Stimulated activated CD8-positive, alpha-beta memory T cell treated with anti-CD3 and anti-CD28 coated beads, Interleukin-4, amount 100 ng/mL, for 1 hour (primary cell): ENCODE measurements at places on chromosomes 2 and 18.

- DNase-seq, result no peak
Measured at GRCh38 chr2:199431746-199432213, 26.0 kb downstream of the SATB2 start.

GRCh38 chr2:64456293-64456692 is 2.3 kb downstream of the LGALSL start:
- no peak for DNase-seq

- no peak for DNase-seq
Measured at GRCh38 chr2:5984946-5985345, 292.8 kb downstream of the SOX11 start.

GRCh38 chr2:27086724-27087593 is at the start of gene KHK:
KHK (plus strand) TSS chr2:27086772; CDS start chr2:27087260, 488 bp downstream.
- DNase-seq, result no peak

- no peak for DNase-seq
Measured at GRCh38 chr2:18814387-18814786, 225.0 kb upstream of the NT5C1B start.

- no peak for DNase-seq
Measured at GRCh38 chr2:72889991-72890390, 2.8 kb downstream of the SPR start.

GRCh38 chr2:74373985-74374384 is 6.1 kb downstream of the DCTN1 start:
- no peak for DNase-seq

GRCh38 chr18:55289048-55289447 is 298.9 kb downstream of the TCF4 start:
- DNase-seq, result no peak

GRCh38 chr18:77014538-77014937 is 118.0 kb downstream of the MBP start:
- DNase-seq, result no peak

DNA sequence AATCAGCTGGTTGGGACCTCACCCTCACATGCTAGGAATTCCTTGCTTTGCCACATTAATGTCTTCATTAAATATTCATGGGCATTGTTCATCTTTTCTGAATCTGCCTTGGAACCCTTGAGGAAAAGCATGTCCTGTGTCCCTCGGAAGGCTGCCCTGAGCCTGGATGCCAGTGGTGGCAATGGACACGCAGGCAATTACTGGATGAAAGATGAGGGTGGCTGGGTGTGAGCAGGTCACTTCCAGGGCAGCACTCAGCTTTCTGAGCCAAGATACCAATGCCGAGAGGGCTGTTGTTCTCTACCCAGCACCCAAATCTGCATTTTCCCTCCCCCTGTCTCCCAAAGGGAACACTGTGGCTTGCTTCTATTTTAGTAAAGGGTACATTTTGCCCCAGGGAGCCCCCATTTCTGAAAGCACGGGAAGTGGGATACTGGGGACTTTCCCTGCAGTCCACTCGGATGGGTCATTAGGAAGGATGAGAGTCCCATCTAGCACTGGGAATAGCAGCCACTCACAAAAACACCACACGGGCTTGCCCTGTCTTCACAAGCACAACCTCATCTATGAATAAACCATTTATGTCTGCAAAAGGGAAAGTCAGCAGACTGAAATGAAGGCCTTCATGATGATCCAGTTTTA is 234.8 kb downstream of the SOX11 start:
- DNase-seq, result no peak

GRCh38 chr2:11578986-11579774 is 45.3 kb downstream of the GREB1 start:
- no peak for DNase-seq

DNA sequence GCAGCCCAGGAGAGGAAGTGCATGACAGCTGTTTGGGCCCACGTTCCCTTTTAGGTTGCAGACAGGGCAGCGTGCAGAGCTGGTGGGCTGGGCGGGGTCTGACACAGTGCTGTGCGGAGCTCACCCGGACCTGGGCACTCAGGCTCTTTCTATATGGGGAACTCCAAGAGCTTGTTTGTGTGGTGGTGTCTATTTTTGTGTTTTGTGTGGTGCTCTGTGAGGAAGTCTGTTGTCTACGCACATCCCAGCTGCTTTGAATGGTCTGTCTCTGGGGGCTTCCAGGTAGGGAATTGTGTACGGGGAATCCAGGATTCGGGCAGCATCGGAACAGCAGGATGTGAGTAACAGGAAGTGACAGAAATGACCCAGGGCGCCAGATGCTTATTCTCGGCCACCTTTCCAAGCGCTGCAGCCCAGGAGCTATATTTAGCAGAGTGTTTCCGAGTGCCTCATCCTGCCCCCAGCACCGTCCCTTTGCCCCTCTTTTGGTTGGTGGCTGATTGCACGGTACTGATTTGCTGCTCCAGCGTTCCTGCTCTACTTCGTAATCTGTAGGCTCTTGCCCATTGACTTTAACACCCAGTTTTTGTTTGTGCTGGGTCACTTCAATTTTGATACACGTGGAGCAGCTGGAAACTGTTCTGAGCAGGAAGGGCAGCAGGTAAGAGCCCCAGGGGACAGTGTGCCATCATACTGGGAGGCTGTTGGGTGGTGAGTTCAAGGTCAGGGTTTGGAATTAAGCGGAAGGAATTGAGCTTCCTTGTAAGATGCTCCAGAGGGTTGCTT is 64.7 kb downstream of the DGKD start:
- no peak for DNase-seq

DNA sequence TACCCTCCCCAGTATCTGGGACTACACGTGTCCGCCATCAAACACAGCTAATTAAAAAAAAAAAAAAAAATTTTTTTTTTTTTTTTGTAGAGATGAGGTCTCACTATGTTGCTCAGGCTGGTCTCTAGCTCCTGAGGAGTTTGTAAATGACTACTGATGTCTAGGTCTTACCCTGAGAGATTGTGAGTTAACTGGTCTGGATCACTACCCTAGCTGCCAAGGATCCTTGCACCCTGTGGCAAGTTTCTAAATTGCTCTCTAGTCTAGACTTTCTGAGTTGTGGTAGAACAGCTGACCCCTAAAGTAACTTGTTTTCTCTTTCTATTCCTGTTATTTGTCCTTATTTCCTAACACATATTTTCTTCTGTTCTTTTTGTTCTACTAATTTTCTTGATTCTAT is 44.5 kb downstream of the ABHD3 start:
- DNase-seq, result no peak

DNA sequence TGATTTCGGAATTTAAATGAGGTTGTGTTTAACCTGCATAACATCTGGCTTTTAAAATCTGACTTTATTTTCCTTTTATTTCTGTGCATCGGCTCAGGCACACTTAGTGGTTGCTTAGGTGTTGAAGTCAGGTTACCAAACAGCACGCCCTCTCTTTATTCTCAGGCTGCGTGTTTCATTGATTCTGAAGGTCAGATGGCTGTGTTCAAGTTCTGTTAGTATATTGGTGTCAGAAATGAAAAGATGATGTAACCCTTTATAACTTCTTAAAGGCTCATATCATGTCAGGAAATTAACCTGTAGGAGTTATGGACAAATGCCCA is 246.5 kb downstream of the LDLRAD4 start:
- no peak for DNase-seq

DNA sequence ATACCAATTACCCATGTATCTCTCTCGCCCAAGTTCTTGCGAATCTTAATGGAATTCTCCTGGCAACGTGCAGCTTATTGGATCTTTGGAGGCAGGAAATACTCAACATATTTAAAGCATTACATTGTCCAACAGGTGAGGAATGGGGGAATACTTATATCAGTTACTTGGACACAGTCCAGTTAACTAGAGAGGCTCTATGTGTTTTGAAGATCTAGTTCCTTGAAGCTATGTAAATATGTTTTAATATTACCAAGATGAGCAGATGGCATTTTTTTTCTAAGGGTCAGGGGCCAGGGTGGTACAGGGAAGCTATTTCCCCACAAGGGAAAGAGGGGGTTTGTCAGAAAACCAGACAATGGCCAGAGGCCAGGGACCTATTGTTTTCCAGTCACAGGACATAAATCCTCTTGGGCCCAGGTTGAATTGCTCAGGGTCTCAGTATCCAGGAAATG is 26.8 kb upstream of the MC5R start:
- no peak for DNase-seq

DNA sequence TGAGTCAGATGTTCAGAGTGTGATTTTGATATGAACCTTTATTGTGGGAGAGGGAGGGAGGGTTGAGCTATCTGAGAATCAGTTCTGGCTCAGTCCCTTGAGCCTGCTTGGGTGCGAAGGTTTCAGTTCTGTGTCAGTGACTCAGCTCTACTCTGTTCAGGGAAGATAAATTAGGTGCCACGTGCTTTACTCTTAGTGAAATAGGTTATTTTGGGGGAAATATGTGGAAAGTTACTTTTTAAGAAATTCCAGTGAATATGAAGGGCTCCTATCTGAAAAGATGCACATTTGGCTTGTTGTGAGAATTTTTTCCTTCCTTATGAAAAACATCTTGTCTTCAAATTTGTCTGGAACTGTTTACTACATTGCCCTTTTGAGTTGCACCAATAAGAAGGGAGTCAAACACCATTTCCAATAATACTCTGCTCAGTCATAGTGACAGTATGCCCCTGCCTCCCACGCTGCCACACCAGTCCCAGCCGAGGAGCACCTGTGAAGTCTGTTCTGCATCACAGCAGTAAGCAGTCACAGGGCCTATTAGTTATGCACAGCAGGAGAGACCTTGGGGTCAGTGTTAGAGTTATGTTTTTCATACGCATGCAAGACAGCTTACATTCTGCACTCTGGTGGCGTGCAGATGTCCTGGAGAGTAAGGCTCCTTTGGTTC is 32.8 kb upstream of the DNAH7 start:
- no peak for DNase-seq

DNA sequence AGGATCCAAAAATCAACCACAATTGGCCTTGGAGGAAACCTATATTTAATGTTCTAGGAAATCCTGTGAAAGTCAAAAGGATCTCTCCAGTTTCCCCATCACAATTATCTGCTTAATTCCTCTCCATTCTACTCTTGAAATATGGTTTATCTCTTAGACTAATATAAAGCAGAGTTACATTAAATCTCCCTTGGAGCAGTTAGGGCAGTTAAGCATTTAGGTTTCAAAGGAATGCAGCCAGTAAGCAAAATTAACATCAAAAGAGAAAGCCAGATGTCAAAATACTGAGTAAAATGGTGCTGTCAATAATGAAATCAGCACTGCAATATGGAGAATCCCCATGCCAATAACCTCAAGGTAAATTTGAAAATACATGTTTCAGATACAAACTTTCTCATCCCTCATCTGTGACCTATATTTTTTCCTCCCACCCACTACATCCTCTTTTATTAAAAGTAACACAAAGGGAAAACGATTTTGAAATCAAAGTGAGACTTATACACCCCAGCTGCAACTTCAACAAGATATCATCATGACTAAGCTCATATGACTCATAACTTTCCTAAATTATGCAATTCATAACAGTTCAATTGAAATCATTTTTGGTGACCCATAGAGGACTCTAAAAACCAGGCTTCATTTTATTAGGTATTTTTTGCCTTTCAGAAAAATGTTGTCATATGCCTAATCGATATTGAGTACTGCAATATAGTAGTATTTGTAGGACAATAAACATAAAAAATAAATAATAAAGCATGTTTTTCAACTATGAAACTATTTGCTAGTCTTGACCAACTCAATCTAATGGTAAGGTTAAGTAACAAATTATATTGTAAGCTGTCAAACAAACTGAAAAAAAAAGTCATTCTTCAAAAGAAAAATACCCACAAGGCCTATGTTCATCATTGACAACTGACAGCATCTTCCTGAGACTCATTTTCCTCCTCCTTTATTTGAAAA is 3.1 kb downstream of the ADAM17 start:
- DNase-seq, result no peak

DNA sequence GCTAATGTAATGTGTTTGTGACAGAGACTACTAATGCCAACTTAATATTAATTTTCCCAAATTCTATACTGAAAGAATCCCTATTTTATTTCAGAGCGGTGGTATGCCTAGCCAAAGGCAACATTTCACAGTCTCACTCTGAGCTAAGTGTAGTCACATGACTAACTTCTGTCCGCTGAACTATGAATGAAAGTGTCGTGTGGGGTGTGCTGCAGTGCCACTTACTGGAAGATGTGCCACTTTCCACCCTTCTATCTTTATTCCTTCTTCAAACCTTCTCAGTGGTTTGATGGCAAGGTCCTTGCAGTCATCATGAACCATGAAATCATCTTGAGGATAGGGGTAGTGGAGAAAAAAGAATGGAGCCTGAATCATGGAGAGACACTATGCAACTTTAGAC is 47.3 kb upstream of the C1D start:
- no peak for DNase-seq

GRCh38 chr2:88903749-88904353 is 212.4 kb downstream of the RPIA start:
- no peak for DNase-seq

GRCh38 chr2:238668426-238668825 is 179.5 kb upstream of the TWIST2 start:
- DNase-seq, result no peak

GRCh38 chr2:209138079-209138478 is 285.8 kb upstream of the MAP2 start:
- DNase-seq, result no peak

DNA sequence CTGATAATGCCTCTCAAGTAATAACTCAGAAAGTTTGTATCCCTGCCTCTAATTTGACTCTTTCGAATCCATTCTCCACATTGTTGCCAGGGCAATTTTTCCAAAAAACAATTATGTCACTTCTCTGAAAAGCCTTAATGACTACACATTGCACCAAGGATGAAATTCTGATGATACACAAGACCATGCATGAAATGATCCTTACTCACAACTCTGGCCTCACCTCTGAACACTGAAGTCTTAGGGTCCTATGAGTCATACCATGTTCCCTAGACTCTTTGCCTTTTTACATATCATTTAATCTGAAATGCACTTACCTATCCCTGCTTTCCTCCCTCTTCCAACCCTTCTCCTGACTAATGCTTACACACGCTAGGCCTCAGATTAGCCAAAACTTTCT is 51.0 kb downstream of the WDPCP start:
- DNase-seq, result no peak

- no peak for DNase-seq
Measured at GRCh38 chr2:42068571-42069178, 20.9 kb downstream of the PKDCC start.

- no peak for DNase-seq
Measured at GRCh38 chr2:239400596-239401066, at the start of gene HDAC4. HDAC4 (minus strand) TSS chr2:239401020; CDS start chr2:239352699, 48,321 bp downstream.

- no peak for DNase-seq
Measured at GRCh38 chr2:2808551-2809058, 477.5 kb upstream of the MYT1L start.

DNA sequence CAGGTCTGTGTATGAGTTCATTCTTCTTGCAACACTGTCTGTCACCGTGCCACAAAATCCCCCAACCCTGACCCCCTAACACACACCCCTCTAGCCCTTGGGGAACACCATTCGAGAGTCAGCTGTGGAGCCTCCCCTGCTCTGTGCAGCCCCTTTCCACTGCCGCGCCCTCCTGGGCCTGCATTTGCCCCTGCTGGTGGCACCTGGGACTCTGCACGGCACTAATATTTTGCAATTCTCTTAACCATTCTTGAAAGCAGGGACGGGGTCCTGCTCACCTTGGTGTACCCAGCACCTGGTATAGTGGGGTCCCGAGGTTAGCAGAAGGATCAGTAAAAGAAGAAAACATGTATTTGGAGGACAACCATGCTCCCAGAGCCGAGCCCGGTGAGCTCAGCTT is 124.0 kb downstream of the HDAC4 start:
- no peak for DNase-seq

GRCh38 chr18:58049000-58049688 is 5.1 kb downstream of the NEDD4L start:
- no peak for DNase-seq
